Fibroblast of upper back skin (primary cell): ENCODE measurements at places on chromosomes 3 and 15.
A peak's percentile ranks its signal among the peaks of the same experiment; 100 is the strongest.

DNA sequence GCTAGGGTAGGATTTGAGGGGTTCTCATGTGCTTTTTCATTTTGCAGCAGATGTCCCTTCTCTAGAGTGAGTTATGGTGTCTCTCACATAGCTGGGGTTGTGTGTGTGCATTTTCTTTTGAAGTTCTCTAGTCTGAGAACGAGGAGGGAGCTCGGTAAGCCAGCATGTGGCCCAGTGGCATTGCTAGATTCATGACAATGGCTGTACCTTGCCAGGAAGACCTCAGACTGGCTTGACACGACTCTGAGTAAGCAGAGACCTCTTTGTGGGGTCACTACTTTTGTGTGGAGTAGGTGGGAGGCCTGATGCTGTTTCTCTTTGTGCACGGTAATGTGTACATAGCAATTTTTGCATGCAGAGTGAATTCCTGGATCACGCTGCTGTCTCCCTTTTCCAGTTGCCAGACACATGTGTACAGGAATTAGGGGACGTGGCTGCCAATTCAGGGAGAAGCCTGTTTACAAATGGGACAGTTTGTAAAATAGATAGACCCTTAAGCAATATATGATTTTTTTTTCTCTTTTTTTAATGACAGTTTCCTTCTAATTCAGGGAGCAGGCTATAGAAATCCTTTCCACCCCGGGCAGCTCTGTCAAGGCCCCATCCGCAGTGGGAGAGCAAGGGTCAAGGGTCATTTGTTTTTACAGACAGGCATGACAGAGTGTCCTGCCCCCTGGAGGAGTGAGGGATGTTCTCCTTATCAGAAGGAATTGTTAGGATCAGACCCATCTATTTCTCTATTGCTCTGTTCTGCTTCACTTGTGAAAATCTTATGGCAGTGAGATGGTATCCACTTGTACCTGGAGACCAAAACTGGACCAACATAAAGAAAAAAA, 4.6 kb downstream of the CACNA1D start:
- DNase-seq, result no peak

- DNase-seq, result no peak
Measured at GRCh38 chr15:79973456-79974195, 2.6 kb upstream of the BCL2A1 start.

- no peak for DNase-seq
Measured at GRCh38 chr3:121064121-121064520, 156.1 kb downstream of the STXBP5L start.

- no peak for DNase-seq
Measured at GRCh38 chr3:47005212-47006144, 26.0 kb downstream of the NBEAL2 start.

GRCh38 chr3:188348435-188349244, 194.7 kb downstream of the LPP start:
- DNase-seq, result peak; percentile 98

DNA sequence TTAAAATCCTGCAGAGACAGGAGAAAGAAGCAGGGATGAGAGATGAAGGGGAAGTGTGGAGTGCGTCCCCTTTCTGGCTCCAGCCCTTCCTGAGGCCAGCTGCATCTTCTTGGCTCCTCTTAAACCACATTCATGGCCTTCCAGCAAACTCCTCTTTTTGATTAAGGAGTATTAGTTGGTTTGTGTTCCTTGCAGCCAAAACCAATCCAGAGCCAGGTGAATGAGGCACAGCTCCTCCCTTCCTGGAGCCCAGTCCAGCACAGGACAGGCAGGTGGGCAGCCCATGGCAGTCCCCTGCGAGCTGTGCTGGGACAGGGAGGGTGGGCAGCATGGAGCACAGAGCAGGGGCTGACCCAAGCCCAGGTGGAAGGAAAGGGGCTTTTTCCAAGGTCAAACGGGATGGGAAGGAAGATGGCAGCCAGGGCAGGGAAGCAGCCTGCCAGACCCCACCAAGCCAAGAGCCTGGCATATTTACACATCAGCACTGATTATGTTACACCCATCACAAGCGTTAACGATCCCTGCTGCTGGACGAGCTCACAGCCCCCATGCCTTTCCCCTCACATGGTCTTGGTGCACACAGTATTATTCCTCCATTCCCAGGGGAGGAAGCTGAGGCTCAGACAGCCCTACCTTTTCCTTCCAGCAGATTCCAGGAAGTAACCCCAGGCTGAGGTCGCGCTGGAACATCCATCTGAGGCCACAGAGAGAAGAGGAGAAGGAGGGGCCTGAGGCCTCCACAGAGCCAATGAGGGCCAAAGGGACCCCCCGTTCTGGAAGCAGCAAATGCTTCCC, 175.6 kb downstream of the SMAD6 start:
- no peak for DNase-seq

GRCh38 chr3:45929042-45929679, 14.1 kb upstream of the CXCR6 start:
- peak; percentile 26 for DNase-seq

GRCh38 chr3:53229606-53230005, 26.2 kb downstream of the TKT start:
- no peak for DNase-seq

DNA sequence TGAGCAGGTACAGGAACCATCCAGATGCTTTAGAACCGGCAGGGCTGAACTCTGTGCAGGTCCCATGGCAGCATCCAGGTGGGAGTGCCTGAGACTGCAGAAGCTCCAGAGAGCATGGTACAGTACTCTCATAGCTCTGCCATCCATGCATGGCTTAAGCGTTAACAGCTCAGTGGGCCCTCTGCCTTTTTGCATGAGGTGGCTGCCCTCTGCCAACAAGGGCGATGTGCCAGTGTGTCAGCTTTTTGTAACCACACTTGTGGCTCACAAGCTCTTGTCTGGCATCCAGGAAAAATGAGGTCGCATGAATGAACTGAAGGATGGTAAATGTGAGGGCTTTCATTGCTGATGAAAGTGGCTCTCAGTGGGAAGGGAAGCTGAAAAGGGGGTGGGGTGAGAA, 950.1 kb downstream of the DIPK2A start:
- no peak for DNase-seq

DNA sequence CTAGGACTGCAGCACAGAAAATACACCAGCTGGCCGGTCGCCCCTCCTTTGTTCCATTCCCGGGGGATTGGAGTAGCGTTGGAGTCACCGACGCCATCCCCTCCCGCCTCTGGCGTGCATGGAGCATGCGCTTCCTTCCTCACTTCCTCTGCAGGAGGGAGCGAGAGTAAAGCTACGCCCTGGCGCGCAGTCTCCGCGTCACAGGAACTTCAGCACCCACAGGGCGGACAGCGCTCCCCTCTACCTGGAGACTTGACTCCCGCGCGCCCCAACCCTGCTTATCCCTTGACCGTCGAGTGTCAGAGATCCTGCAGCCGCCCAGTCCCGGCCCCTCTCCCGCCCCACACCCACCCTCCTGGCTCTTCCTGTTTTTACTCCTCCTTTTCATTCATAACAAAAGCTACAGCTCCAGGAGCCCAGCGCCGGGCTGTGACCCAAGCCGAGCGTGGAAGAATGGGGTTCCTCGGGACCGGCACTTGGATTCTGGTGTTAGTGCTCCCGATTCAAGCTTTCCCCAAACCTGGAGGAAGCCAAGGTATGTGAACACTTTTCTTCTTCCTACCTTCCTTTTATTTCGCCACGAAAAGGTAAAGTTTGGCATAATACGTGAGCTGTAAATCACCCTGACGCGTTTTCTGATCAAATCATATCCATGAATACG, at the start of gene SCG3:
SCG3 (plus strand) TSS at position 201 of the 661 bp plus-strand sequence; CDS start at position 454, 253 bp downstream.
- DNase-seq, result peak; percentile 67

- no peak for DNase-seq
Measured at GRCh38 chr15:46685096-46685495, 1032.2 kb upstream of the SEMA6D start.

- DNase-seq, result no peak
Measured at GRCh38 chr3:9716801-9717555, 13.3 kb downstream of the CPNE9 start.

DNA sequence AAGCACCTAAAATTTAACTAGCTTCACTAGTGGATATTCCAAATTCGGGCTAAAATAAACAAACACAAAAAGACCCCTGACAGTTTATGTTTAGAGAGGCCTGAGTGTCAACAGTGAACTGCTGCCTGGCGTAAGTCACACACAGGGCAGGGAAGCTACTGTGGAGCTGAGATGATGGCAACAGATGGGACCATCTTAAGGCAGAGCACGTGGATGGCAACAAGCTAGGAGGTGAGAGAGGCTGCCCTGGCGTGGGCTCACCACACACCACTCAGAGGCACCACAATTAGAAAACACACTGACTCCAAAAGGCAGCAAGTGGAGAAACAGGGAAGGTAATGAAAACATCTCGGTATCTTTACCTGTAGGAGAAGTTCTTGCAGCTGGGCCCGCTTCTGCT, 93.3 kb downstream of the ATP1B3 start:
- DNase-seq, result no peak

DNA sequence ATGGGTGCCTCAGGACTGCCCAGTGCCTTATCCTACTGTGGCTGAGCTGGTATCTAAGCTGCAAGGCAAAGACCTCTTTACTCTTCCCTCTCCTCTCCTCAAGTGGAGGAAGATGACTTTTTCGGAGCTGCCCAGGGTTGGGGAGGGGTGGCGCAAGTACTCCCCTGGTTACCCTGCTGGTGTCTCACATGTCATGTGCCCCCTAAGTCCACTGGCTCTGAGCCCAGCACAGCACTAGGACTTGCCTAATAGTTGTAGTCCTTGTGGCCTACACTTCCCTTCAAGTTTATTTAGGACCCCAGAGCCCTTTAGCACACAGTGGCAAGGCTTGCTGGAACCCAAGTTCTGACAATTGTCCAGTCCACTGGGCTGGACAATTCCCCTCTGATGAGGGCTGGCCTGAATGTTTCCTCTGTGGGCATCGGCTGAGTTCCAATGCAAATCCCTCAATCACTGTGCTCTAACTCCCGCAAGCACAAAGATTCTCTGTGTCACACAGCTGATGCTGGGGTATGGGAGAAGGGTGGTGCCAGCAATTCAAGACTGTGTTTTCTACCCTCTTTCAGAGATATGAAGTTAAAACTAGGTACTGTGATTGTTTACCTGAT, 60.4 kb downstream of the UQCC5 start:
- DNase-seq, result no peak

GRCh38 chr3:79215286-79215685, 552.5 kb downstream of the ROBO1 start:
- DNase-seq, result no peak

GRCh38 chr15:81398910-81399551, 25.0 kb upstream of the TMC3 start:
- DNase-seq, result no peak

DNA sequence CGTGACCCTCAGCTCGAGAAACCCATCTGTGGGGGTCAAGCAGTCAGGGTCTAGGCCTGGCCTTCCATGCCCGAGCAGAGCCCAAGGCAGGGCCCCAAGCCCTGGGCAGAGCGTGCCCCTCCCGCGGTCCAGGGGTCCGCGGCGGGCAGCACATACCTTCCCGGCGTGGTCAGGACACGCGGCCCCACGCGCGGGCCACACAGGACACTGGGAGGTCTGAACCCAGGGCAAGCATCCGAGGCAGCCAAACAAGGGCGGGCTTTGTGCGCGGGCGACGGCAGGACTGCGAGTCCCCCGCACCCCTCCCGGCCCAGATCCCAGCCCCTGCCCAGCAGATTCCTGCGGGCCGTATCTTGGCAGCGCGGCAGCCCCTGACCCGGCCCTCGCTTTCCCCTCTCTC, 61.6 kb upstream of the ACAN start:
- DNase-seq, result no peak

- no peak for DNase-seq
Measured at GRCh38 chr3:137172728-137173127, 214.9 kb downstream of the IL20RB start.

DNA sequence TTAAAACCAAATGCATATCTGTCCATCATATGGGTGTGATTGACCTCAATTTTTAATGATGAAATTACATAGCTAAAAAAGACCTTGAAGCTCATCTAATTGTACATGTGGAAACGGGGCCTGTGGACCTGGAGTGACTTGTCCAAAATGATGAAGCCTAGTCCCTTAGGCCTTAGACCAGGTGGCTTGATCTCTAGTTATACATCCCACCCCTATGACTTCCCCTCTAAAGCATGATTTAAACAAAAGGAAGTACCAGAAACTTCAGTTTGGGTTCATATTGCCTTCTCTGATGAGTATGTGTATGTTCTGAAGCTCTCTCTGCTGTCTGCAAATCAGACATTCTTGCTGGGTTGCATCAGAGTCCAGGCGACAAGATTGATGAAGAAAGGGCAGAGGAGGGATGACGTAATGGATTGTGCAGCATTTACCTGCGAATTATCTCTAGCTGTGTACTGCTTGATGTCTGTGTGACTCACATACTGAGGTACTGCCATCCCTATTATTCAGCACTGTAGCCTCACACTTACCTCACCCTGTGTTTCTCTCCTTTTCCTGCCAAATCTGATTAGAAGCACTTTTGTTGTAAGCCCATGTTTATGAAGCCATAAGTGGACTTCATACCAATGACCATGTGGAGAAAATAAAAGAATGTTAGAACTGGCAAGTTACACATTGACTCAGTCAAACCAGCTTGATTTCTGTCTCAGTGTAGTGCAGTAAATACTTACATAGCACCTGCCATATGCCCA, 111.5 kb downstream of the FILIP1L start:
- peak; percentile 94 for DNase-seq

GRCh38 chr3:172586436-172586835, 63.2 kb upstream of the TNFSF10 start:
- DNase-seq, result no peak

DNA sequence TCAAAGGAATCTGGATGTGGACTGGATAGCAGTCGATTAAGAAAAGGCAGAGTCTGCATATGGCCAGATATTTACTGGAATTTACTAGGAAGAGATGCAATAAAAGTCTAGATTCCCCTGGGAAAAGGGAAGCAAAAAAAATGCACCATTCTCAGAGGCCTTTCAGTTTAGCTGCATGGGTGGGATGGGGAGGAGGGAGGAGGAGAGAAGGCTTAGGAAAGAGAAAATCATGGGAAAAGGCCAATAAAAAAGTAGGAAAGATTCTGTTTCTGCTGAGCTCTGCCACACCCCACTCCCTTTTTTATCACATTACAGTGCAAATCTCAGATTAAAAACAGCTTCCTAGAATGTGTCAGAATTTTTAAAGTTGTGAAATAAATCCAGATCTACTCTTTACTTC, 103.6 kb downstream of the ADAMTS9 start:
- peak; percentile 50 for DNase-seq

GRCh38 chr15:101174152-101174920, 77.5 kb downstream of the CHSY1 start:
- no peak for DNase-seq

DNA sequence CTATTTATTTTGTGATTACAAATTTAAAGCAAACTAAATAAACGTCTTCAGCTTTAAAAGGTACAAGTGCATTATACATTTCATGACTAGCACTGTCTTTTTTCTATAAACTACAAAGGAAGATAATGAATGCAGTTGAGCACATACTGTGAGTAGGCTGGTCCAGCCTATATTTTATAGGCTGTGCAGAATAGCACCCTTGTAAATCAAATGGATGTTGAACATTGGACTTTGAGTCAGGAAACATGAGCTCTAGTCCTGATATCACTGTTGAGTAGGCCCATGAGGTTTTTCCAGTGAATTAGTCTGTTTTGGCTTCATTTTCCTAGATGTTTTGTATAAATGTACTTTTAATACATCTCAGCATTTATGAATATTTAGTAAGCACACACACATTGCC, 447.3 kb upstream of the KCNMB2 start:
- DNase-seq, result no peak
